ENCODE measurements at places on chromosomes 4 and X.

DNA sequence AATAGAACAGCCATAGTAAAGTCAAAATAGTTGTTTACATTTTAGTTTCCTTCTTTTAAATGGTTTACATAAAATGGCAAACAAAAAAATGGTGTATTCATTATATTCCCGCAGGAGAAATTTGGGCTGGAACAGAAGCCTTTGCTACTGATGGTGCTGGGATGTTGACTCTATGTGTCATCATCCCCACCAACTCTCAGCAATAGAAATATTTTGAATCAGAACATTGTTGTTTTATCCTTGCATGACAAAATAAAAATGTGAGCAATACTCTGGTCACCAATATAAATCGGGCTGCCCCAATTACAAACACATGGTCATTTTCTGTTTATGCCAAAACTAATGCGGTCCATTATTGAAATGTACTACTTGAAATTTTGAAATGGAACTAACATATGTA is 1131.6 kb upstream of the PCDH7 start:
- DNase-seq = no peak

DNA sequence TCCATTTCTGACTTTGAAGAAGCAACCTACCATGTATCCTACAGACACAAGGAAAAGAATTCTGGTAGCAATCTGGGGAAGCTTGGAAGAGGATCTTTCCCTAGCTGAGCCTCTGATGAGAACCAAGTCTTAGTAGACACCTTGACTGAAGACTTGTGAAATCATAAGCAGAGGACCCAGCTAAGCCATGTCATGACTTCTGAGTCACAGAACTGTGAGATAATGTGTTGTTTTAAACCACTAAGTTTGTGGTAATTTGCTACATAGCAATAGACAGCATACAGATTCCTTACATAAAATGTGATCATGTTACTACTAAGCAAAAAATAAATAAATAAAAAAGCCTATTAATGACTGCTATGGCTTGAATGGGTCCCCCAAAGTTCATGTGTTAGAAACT is 71.3 kb upstream of the ANKRD50 start:
- DNase-seq = no peak

GRCh38 chrX:150635952-150636351 is 57.2 kb upstream of the MTMR1 start:
- DNase-seq = no peak

- no peak for DNase-seq
Measured at GRCh38 chrX:30141966-30142365, 73.4 kb upstream of the MAGEB2 start.

DNA sequence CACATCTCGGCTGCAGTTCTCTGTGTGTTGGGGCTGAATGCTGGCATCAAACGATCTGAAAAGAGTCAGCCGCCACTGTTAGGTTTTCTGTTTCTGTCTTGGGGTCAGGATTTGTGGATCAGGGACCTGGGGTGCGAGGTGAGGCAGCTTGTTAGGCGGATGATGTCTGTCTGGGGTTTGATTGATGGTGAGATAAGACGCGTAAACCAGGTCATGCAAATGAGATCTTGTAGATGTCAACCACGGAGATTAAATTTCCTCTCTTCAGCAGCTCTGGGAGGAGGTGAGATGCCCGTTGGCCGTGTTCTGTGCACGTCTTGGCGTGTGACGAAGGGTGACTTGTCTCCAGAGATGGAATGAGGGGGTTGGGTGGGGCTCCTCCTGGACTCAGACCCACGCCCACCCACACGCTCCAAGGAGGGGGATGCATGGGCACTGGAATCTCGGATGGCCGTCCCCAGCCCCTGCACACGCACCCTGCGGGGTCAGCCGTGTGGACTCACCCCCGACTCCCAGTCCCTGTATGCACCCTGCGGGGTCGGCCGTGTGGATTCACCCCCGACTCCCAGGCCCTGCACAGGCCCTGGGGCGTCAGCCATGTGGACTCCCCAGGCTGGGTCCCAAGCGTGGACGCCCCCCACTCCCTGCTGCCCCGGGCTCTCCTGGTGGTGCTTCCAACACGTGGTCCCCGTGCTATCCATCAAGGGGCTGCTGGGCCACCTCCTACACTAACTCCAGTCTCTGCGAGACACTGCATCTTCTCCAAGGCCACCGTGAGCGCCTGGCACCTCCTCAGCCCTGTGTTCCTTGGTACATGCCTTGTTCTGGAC is 16.0 kb upstream of the UVSSA start:
- DNase-seq = no peak

DNA sequence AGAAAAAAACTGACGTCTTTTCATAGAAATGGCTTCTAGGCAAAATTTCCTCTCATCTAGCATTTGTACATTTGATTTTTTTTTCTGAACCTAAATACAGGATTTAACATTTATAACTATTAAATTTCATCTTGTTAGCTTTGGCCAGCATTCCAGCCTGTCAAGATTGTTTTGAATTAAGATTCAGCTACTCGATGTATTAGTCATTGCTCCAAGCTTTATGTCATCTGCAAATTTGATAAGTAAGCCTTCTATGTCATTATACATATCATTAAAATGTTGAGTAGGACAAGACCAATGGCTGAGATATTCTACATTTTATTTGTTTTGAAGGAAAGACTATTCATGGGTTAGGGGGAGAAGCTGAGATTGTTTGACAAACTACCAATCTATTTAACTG is 46.7 kb downstream of the DDX53 start:
- DNase-seq = no peak
